Mesothelial cell of epicardium (in vitro differentiated cells): ENCODE measurements at places on chromosomes 6 and 20. TPM values are rescaled to one million over a fixed set of nuclear protein-coding genes. Genes with fewer than 3 reads are reported as not detected.

The SCRT2 gene
- total RNA-seq, result not detected in 3 replicates

GRCh38 chr6:158759966-158760617, 59.1 kb downstream of the EZR start:
- no peak for DNase-seq

The ENPP4 gene
- 4.8 to 5.2 TPM (median 5.1 TPM) in 3 replicates for total RNA-seq

DNA sequence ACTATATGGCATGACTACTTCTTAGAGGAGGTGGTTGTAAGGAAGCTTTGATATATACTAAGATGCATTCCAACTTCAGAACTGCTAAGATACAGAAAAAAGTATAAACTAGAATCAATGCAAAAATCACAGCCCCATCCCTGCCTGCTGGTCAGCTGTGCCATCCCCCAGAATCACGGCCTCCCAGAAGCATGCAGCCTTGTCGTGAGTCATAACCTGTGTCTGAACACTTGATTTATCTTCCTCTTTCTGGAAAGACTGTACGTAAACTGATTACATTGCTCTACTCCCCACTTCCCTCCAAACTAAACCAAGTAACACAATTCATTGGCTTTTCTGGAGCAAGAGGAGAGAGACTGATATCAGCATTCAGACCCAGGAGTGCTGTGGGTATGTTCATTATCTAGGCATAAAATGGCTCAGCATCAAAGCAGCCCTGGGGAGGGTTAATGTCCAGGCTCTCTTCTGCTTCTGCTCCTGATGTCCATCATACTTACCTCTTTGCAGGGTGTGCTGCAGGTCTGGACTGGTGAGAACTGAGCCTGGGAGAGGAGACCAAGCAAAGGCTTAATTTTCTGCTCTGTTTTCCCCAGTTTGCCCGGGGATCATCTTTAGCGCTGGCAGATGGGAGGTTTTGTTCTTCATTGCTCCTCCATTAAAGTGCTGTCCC, 18.4 kb downstream of the SCP2D1 start:
- DNase-seq, result no peak

GRCh38 chr20:50868509-50869495, 62.4 kb downstream of the ADNP start:
- DNase-seq, result no peak

- DNase-seq, result no peak
These were observed 117.4 kb downstream of the CEP57L1 start for GRCh38 chr6:109212683-109213082.

The CST2 gene
- total RNA-seq, result 1.2 to 1.7 TPM (median 1.5 TPM) in 3 replicates

GRCh38 chr6:79042799-79043126, 35.3 kb downstream of the PHIP start:
- DNase-seq, result no peak

DNA sequence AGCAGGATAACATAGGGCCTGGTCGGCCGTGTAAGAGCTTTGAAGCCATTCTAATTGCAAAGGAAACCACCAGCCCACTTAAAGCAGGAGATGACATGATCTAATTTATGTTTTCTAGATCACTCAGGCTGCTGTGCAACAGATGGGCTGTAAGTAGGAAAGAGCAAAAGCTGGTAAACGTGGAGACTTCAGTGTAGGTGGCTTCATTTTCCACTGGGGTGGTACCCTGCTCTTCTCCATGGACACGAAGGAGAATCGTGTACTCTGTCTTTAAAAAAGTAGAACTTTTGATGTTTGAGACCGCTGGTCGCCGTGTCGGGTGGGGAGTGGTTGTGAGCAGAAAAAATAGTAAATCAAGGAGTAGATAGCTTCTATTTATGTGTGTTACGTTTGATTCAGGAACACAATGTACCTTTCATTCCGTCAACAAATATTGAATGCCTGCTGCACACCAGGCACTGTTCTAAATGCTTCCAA, 6.4 kb downstream of the CASS4 start:
- no peak for DNase-seq

The BTN3A1 gene
- total RNA-seq, result 37.2 to 39.8 TPM (median 39.0 TPM) in 3 replicates

DNA sequence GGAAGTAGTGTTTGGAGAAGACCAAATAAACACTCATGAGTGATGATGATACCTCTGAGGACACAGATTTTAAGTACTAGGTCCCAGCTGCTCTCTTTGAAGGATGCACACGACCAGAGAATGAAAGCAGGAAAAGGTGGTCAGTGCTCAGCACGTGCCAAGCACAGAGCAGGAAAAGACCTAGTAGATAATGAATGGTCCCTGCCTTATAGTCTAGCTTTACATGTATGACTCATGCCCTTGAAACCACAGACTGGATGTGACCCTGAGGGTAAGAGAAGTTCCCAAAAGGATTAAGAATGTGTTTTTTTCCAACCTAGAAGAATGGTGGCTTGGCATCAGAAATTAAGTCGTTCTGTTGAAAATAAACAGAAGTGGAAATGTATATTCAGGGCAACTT, 2.8 kb upstream of the MC3R start:
- no peak for DNase-seq

The PTCRA gene
- not detected in 3 replicates for total RNA-seq
